ENCODE measurements at places on chromosomes 5 and 9.

DNA sequence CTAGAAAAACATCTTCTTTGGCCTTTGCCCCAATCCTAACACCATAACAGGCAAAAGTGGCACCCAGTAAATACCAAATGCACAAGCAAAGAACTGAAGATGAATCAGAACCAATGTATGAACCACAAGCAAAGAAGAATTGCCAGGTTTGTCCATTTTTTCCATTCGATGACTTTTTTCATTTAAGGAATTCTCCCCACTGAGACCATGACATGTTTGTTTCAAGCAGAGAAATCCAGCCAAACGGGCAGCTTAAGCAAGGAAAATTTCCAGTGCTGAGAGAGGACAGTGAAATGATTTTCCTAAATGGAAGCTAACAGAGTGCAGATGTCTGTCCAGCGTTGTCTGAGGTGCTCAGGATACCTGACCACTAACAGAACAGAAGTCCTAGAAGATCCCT is 203.7 kb downstream of the ADAMTS12 start:
- no peak for DNase-seq

- DNase-seq, result no peak
Measured at GRCh38 chr9:106716820-106717219, 146.1 kb upstream of the ZNF462 start.

DNA sequence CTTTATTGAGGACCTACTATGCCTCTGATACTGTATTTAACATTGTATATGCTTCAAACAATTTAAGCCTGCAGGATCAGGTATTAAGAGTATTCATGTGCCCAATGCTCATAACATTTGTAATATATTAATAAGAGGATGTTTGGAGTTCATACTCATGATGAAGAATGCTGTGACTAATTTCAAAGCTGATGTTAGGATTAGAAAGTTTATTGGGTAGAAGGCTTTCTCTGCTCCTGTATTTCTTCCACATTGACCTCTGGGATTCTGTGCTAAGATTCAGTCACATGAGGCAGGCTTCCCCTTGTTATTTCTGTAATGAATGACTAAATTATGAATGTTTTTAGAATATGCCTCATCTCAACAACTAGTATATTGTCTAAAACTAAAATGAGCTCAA is 456.4 kb downstream of the NFIB start:
- DNase-seq, result no peak

GRCh38 chr5:16862777-16863176 is 73.3 kb downstream of the MYO10 start:
- no peak for DNase-seq

DNA sequence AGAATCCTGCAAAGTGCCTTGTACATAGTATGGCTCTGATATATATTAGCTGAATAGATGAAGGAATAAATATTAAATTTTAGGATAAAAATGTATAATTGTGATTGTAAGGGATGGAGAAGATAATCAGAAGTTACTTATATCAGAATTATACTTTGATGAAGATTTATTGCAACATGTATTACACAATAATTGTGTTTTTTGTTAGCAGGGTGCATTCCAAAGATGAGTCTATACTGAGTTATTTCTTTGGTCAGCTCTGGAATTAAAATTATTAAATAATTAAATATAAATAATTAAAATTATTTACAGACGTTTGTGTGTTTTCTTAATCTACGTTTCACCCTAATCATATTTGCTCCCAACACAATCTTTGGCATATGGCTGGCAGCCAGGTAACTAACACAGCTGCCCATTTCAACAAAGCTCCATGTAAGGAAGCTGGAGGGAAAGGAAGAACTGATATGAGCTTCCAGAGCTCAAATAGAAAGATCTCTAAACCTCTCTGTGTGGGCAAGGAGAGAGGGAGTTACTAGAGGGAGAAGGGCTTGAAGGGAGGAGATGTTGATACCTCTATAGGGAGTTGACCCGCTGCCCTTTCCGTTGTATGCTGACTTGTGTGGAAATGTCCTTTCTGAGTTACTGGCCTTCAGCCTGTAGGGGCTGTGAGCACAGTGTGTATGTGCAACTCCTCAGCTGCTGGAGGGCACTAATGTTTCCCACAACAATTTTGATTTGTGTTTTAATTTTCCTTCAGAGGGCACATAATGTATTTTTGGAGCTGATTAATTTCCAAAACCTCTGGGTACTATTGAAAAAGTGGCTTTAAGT is 403.4 kb downstream of the MAN2A1 start:
- no peak for DNase-seq

DNA sequence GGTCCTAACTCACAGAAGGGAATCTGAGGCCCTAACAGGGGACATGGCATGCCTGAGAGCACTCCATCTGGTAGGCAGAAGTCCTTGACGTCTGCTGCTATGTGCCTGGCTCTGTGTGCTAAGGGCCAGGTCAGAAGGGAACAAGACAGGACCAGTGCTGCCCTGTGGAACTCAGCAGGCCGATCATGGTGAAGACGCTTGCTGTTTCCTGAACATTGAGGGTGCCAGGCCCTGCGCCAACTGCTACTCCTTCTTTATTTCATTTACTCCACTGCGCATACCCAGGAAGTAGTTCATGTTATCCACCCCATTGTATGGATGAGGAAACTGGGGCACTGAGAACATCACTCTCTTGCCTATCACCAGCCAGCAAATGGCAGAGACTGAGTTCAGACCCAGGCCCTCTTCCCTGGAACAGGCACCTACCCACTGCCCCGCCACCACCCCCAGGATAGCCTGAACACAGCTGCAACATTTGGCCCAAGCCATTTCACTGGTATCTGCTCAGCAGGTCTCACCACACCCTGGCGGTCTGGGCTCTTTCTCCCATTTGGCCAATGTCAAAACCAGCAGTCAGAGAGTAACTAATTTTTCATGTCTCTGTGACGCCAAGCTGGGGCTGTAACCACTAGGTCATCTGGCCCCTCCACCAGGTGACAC is 24.8 kb upstream of the FOXI1 start:
- no peak for DNase-seq

DNA sequence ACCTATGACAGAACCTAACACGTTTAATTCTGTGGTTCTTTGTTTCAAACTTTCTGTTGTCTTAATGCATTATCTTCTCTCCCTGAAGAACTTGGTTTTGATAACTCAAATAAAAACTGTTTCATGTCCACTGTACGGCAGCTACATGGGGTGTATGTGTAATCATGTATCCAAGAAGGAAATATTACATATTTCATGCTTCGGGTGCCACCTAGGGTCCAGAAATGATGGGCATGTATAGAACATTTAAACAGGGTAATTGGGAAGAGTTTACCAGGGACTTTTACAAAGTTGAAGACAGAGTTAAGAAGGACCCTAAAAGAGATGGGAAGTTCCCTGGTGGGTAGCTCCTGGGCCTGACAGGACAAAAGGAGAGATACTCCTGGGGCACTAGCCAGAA is 291.3 kb downstream of the FBXL7 start:
- no peak for DNase-seq

DNA sequence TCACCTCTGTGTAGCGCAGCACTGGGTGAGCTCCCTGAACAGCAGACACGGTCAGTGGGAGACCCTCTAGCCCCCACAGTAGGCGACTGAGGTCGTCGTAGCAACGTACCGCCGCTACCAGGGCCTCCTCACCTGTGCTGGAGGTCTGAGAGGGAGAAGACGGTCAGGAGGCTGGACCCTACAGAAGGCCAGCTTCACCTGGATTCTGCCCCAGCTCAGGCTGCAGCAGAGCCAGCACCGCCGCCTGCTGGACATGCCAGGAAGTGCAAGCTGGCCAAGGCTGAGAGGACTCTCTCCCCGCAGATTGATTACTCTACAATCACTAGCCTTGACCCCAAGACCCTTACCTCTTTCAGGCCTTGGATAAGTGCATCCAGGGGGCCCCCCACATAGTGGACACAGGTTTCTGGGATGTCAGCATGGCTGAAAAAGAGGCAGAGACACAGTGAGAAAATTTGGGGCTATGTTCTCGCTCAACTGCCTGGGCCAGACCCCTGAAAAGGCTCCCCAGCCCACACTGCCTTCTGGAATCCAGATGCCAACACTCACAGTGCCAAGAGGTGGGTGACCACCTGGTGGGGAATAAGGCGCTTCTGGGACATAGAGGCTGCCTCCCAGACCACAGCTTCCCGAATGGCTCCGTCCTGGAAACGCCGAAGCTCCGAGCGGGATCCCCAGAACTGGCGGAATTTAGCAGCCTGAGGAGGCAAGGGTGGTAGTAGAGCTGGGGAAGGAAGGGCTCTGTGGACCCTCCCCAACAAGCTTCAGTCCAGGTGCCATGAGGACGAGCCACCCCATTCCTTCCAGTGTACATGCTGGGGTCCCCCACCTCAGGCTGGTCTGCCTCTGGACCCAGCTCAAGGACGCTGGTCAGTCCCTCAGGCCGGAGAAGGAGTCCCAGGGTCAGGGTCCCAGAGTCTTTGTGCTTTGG is 6.9 kb downstream of the NOL6 start:
- DNase-seq, result peak; percentile 51

- DNase-seq, result no peak
Measured at GRCh38 chr5:16965581-16965980, 29.5 kb upstream of the MYO10 start.

DNA sequence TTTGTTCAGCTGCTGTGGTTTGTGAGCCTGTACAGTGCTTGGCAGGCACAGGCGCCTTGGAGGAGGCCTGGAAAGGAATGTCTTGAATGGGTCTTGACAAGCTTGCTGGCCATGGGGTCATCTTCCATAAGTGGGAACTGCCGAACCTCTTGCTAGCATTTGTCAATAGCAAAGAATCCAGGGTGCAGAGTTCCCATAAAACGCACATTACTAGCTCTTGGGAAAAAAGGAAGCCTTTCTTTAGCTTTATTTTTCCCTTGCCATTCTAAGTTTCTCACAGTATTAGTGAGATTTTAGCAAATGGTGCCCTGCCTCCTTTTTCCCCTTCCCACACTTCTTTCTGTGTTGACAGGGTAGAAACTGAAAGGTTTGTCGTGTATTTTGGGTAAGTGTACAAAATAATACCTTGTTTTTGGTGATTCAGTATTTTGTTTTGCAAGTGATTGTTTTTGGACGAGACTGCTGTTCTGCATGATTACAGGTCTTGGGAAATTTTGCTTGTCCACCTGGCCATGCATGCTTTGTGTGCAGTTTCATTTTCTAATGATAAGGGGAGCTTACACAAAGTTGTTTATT is 82.0 kb downstream of the ADGRV1 start:
- no peak for DNase-seq

- DNase-seq, result no peak
Measured at GRCh38 chr5:141508798-141509611, 20.1 kb downstream of the PCDHGC5 start.

DNA sequence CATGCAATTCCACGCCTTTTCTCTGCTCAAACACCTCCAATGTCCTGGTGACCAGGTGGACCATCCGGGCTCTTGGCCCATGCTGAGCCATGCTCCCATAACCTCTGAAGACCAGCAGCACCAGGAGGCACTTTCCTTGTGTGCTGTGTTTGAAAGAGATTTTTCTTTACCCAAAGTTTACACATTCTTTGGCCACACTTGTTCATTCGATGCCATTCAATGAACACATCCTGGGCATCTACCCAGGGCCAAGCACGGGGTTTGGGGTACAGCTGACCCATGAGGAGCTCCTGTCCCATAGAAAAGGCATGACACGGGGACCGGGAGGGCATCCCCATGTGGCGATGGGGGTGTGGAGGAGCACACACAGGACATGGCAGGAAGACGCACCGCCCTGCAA is 77.1 kb upstream of the IRX1 start:
- DNase-seq, result no peak

- no peak for DNase-seq
Measured at GRCh38 chr5:42366051-42366450, 57.2 kb upstream of the GHR start.

- DNase-seq, result no peak
Measured at GRCh38 chr5:132273631-132274030, 16.1 kb downstream of the PDLIM4 start.

GRCh38 chr5:52844885-52845284 is 57.2 kb downstream of the ITGA1 start:
- DNase-seq, result no peak

GRCh38 chr5:56349461-56349860 is 116.3 kb upstream of the ANKRD55 start:
- DNase-seq, result no peak

DNA sequence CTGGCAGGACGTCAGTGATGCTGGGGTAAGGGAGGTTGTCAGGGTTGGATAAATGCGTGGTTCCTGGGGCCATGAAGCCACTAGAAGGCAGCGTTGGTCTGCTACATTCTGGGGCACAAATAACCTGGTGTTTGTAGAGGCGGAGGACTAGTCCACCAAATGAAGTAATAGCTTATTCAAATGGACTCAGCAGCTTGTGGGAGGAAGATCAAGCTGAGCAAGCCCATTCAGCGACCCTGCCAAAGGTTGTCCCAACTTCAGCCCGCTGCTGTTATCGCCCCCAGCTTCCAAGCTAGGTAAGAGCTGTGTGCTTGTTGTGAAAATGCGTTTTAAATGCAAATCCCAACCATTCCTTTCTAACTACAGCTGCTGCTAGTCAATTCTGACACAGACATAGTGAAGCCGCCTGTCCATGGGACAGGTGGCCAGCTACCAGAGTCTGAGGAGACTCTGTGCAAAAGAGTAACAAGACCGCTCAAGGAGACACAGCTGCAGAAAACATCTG is 7.6 kb upstream of the FAM240B start:
- DNase-seq, result no peak

DNA sequence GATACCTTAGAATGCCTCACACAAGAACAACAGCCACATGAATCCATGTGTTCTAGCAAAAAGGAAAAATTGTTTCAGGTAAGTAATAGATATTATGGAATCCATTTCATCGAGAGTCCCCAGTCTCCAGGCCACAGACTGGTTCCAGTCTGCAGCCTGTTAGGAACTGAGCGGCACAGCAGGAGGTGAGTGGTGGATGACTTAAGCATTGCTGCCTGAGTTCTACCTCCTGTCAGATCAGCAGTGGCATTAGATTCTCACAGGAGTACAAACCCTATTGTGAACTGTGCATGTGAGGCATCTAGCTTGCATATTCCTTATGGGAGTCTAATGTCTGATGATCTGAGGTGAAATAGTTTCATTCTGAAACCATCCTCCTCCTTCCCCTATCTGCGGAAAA is 207.0 kb downstream of the CSNK1G3 start:
- DNase-seq, result no peak

- DNase-seq, result no peak
Measured at GRCh38 chr9:8660383-8660782, 860.8 kb upstream of the DMAC1 start.

DNA sequence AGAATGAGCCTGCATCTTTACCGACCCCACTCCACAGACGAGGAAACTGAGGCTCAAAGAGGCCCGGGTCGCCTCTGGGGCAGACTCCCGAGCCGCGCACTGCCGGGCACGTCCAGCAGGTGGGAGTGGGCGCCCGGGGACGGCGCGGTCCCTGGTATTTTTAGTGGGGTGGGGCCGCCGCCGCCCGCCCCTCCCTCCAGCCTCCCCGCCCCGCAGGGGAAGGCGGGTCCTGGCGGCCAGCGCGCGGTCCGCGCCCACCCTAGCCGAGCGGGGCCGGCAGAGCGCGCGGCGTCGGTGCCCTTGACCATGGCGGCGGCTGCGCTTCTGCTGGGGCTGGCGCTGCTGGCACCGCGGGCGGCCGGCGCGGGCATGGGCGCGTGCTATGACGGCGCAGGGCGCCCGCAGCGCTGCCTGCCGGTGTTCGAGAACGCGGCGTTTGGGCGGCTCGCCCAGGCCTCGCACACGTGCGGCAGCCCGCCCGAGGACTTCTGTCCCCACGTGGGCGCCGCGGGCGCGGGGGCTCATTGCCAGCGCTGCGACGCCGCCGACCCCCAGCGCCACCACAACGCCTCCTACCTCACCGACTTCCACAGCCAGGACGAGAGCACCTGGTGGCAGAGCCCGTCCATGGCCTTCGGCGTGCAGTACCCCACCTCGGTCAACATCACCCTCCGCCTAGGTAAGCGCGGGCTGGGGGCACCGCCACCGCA is at the start of gene LAMC3:
Gene LAMC3, plus strand, starts transcription at position 266 of the 710 bp plus-strand sequence. Its CDS starts 41 bp downstream, at position 307.
- no peak for DNase-seq

GRCh38 chr9:96383165-96383942 is at the start of gene SLC35D2:
SLC35D2 (minus strand) TSS chr9:96383711; CDS start chr9:96383634, 77 bp downstream.
- DNase-seq, result peak; percentile 6

All from T-helper 1 cell (primary cell).